ENCODE measurements at places on chromosomes 5 and 9.

DNA sequence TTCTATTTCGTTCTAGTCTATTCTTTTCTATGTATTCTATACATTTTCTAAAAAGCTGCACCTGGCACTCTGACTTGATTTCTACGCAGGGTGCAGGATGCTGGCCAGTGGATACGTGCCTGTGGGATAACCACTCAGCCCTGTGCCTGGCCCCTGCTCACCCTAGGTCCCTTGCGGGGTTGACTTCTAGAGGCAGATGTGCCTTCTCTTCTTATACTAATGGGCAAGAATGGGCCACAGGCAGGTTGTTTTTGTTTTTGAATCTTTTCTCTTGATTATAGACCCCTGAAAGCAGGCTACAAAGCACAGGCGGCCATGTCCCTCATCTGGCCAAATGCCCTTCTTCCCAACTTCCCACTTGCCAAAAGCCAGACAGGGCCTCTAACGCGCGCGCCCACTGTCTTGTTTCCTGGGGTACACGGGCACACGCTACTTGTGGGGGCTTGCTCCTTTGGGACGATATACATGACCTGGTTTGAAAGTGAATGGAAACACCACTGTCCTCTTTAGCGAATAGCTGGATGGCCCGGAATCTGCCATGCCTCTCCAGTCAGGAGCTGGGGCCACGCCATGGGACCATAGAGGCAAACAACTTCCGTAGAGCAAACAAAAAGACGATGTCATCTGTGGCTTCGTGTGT, 162.7 kb upstream of the IRX2 start:
- DNase-seq, result no peak

DNA sequence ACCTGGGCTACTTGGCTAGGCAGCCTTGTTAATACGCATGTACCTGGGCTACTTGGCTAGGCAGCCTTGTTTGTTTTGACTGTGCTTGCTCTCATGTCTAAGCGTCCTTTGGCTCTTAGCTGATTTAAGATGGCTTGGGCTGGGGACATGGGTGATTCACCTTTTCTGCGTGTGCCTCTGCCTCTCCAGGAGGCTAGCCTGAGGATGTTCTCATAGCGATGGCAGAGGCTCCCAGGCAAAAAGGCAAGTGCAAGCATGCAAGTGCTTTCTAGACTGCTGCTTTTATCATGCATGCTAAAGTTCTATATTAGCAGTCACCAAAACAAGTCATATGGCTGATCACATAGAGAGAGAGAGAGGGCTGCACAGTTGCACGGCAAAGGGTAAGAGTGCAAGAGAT, 300.5 kb downstream of the IRX1 start:
- no peak for DNase-seq

DNA sequence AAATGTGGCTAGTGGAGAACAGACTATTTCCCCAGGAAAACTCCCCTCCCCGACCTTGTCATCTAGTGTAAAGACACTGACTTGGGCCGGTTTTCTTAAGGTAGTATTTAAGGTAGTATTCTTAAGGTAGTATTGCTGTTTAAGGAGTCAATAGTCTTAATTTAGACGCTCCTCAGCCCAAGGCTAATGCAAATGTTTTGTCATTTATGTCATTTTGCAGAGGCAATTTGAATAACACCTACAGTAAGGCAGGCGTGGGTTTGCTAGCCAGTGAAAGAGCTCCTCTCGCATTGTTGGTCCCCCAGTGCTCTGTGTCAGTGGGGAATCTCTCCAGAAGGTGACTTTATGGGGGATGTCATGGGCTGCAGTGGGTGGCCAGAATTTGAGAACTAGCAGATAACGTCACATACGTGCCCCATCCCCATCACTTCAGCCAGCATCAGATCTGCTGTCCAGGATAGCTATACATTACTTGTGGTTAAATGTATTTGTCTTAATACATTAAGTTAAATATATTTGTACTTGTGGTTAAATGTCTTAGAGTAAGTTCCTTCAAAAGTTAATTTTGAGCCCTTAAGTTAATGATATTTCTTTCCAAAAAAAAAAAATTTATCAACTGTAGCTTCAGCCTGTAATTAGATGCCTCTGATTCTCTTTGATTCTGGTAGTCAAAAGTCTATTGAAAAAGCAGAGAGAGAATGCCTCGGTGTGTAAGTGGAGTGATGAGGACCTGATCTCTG, 2.6 kb downstream of the PPP1R26 start:
- no peak for DNase-seq

DNA sequence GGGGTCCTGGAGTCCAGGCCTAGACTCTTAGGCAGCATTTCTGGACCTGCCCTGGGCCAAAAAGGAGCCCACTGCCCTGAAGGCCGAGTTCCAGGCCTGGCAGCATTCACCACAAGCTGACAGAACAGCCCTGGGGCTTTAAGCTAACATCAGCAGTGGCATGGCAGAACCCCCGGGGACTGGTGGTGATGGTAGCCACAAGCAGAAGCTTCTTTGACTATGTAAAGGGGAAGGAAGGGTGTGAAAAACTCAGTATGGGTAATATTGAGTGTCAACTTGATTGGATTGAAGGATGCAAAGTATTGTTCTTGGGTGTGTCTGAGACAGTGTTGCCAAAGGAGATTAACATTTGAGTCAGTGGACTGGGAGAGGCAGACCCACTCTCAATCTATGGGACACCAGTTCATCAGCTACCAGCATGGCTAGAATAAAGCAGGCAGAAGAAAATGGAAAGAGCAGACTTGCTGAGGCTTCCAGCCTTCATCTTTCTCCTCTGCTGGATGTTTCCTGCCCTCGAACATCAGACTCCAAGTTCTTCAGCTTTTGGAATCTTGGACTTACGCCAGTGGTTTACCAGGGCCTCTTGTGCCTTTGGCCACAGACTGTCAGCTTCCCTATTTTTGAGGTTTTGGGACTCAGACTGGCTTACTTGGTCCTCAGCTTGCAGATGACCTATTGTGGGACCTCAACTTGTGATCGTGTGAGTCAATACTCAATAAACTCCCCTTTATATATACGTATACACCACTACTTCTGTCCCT, 661.0 kb upstream of the C9orf72 start:
- DNase-seq, result no peak

- DNase-seq, result peak; percentile 18
Observed at GRCh38 chr9:114347675-114348074, 18.0 kb downstream of the ORM2 start.

DNA sequence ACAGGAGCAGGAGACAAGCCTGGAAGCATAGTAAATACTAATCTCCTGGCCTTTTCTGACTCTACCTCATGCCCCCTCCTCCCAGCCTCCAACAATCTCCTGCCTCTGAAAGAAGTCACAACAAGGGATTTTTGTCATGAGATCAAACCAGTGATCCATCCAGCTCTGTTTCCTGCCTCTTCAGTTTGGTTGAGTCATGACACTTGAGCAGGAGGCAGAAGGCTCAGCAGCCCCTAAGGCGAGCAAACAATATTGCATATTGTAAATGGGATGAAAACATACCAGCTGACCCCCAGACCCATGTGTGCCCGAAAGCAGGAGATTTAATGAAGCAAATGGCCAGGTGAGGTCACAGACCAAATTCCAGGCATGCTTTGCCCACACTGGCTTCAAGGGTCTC, 272.8 kb downstream of the GAS1 start:
- DNase-seq, result no peak

- peak; percentile 62 for DNase-seq
Observed at GRCh38 chr9:129140397-129141065, 29.3 kb downstream of the PTPA start.

DNA sequence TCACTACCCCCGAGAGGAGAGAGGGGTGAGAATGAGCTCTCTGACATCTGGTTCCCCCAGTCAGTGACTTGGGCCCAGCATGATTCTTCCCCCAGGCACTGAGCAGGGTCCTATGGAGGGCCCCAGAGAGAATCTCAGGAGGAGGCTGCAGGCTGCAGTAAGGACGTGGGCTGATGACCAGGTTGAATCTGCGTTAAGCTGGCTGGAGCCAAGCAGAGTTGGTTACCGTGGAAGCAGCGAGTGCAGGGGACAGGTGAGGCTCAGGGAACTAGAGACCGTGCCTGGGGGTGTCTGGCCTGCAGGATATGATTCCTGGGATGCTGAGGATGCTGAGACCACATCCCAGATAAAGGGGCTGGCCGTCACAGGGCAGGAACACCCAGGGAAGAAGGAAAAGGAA, 314.3 kb upstream of the IRX1 start:
- DNase-seq, result no peak

- no peak for DNase-seq
Observed at GRCh38 chr5:158922816-158923215, 176.9 kb downstream of the EBF1 start.

GRCh38 chr5:56319526-56320181, 86.5 kb upstream of the ANKRD55 start:
- no peak for DNase-seq

GRCh38 chr5:74538206-74538661, 102.3 kb downstream of the ENC1 start:
- DNase-seq, result no peak

DNA sequence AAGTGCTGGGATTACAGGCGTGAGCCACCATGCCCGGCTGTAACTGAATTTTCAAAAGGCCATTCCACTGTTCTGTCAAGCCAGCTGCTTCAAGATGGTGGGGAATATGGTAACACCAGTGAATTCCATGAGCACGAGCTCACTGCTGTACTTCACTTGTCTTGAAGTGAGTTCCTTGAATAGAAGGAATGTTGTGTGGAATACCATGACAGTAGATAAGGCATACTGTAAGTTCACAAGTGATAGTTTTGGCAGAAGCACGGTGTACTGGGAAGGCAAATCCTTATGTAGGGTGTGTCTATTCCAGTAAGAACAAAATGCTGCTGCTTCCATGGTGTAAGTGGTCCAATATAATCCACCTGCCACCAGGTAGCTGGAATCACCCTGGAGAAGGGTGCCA, 6.6 kb upstream of the PRXL2C start:
- DNase-seq, result no peak

GRCh38 chr5:149778303-149779123, 48.4 kb downstream of the PPARGC1B start:
- no peak for DNase-seq

- DNase-seq, result no peak
Observed at GRCh38 chr5:181261320-181262049, 542 bp upstream of the TRIM52 start.

- DNase-seq, result peak; percentile 28
Observed at GRCh38 chr5:180090769-180091546, 19.4 kb upstream of the RNF130 start.

GRCh38 chr5:99025298-99026045, 96.7 kb upstream of the CHD1 start:
- no peak for DNase-seq

DNA sequence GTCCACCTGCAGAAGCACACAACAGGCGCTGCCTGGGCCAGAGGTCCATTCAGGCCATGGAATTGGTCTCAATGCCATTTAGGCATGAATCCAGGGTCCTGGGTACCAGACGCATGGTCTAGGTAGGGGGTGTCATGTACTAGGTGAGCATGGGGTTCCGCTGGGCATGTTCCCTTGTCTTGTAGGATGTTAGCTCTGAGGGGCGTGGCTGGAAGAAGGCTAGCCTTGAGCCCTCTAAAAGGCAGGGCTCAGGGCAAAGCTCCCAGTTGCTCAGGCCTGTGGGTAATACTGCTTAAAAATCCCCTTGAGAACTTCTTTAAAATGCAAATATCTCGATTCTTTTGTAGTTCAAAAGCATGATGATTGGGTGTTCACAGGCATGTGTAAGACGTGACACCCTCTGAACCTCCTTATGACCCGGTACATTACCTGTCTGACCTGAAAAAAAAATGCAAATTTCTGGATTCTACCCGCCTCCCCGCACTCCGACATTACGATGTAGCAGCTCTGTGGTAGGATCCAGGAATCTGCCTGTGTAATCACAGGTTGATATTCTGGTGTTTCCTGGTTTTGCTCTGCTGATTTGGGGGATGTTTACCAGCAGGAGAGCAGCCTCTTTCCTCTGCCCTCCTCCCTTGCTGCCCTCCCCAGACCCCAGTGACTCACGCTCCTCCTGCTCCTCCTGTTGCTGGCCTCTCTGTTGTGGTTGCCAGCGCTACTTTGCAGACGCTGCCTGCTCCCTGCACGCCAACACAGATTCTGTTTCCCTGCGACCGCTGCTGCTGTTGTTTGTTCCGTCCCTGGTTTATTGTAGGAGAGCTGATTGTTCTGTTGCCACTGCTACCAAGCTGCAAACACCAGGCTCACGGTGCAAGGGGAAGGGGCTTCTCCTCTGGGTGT, 5.7 kb downstream of the TMC1 start:
- peak; percentile 83 for DNase-seq

DNA sequence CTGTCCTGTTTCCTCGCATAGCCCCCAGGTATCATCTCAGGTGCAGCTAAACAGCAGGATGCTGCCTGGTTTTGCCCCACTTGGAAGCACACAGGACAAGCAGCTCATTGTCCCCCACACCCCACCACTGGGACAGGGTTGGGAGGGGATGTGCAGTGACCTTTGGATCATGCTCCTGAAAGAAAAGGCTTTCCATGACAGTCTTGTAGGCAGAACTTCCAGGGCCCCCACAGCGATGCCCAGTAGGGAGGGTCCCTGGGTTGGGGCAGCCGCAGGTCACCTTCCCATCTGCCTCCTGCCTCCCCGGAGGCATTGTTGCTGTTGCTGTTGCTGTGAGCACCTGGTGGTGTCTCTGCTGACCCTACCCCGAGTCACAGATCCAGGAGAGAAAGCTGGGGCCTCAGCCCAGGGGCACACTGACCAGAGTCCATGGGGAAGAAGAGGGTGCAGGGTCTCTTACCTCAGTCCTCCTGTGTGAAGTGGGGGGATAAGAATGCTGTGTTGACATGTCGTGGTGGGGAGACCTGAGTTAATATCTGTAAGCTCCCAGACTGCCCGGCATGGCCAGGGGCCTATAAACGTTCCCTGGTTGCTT, 8.5 kb downstream of the CEP72 start:
- no peak for DNase-seq

DNA sequence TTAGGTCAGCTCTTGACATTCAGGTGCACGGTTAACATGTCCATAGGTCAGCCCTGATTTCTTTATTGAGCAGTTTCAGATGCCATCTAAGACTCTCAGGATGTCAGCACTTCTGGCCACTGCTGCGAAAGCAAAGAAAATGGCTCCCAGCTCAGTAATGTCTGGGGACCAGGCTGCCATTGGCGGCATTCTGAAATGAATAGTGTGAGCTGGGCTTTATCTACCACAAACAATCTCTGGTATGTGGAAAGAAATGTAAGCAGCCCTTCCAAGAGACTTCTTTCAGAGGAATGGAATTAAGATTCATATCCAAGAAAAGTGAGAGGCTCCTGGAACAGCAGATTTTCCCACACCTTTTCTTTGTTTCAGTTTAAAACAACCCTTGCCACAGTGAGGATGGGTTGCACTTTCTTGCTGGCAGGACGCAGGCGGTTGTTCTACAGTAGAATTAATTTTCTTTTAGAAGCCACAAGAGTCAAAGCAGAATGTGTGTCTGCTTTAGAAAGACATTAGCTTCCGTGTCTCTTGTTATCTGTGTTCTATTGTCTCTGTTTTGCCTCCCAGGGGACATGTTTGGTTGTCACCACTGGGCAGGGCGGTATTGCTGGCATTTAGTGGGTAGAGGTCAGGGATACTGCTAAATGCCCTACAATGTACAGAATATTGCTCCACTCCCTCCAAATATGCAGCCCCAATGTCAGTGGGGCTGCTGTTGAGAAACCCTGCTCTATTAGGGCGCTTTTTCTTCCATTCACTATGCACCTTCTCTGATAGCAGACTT, 149.9 kb upstream of the ANKH start:
- no peak for DNase-seq

All from C1 segment of cervical spinal cord (tissue), 14 donors.